Left cardiac atrium (tissue), 4 donors: ENCODE measurements at places on chromosomes 1 and 21.

- DNase-seq = no peak
Measured at GRCh38 chr21:14321042-14321441, 61.9 kb downstream of the HSPA13 start.

DNA sequence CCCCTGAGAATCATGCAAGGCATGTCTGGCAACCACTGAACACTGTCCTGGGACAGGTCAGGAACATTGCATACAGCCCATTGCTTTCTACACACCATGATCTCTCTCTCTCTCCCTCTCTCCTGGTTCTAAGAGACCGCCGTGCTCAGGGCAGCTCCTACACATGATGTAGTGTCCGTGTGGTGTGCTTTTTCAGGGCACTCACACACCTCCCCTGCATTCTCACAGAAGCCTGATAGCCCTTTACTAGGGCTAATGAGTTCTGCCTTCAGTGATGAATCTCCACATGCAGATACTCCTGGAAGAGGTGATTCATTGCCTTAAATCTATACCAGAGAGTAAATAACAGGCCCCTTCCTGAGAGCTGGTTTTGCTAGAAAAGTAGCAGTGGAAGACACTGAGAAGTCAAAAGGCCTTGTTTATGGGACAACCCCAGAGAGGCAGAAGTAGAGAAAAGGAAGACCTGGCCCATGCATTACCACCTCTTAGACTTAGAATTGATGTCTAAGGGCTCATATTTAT lies 7.2 kb upstream of the OLFML2B start:
- DNase-seq = no peak

- DNase-seq = no peak
Measured at GRCh38 chr1:13797397-13797796, 97.4 kb downstream of the PRDM2 start.

DNA sequence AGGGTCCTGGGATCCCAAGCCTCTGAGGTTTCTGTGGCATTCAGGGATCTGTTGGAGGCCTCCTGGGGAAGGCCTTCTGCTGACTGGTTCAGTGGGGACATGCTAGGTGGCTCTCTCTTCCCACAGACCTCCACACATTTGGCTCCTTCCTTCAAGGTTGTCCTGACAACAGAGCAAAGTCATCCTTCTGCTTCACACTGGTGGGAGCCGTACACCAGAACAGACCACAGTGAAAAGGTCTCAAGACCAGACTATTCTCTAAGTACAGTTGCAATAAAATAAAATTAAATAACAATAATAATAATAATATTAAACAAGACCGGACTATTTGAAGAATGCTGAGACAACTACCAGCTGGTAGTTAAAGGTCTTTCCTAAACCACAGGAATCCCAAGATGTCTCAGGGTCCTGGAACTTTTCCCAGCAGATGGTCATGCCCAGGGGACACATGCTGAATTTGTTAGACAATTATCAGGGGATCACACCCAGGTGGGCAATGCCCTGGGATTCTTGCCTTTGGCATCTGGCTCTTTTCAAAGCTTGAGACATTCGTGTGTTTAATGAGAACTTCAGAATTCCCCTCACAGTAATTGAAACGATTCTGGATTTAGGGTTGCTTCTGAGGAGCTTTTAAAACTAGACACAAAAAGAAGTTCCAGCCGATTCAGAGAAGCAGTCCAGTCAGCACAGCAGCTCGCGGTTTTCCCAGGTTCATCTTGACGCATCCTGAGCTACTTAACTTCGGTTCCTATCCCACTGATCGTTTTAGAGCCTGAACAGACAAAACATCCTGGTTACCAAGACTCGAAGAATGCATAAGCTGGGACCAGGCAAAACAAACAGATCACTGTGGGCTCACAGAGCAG lies 22.9 kb downstream of the HTR1D start:
- DNase-seq = no peak

DNA sequence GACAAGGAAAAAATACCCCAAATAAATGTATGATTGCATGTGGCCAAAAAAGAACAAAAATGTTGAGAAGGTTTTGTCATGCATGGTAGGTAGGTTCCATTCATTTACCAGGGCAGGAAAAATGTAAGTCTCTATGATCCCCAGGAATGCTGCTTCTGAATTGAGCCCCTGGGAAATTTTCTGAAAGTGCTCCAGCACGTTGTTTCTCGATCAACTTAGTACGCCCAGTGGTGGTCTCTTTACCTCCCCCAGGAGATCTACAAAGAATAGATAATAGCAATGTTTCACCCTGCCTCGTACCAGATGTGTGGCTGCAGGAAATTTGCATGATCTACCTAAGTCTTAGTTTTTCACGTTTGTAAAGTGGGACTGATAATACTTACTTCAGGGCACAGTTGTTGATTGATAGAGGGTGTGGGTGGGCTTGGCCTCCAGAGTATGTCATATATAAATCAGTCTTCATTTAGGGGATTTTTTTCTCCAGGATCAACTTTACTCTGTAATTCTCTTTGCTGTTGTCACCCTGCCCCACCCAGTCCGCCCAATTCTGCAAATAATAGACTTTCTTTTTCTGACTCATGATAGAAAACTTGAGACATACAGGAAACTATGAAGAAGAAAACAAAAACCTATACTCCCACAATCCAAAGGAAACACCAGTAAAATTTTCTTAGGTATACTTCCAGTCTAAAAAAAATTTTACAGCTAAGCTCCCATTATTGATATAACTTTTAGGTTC lies 462.0 kb upstream of the RUNX1 start:
- DNase-seq = no peak
